ENCODE measurements at places on chromosomes 12 and 14.

DNA sequence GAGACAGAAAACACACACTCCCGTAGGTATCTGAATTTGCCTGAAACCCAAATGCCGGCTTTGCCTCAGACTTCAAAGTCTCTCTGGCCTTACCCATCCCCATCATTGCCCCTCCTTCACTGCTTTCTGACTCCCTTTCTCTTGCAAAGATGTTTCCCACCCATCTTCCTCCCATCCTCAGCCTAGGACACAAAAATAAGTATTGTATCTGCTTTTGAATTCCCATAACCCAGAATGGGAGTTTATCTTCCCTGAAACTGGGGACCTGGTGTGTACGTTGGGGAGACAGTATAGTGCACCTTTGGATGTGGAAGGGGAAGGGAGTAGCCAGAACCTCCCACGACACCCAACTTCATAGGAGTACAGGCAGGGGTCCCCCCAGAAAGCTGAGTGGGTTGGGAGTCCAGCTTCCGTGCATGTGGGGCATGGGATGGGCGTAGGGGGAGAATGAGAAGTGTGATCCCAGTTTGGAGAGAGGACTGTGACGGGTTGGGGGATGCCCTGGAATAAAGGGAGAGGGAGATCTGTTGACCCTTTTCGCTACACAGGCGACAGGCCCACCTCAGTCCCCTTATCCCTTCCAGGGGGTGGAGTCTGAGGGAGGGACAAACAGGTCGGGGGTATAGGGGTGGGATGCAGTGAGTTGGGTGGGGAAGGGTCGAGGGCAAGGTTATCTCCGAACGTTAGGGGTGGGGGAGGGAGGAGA lies 488 bp upstream of the KIF5A start:
- DNase-seq: no peak

DNA sequence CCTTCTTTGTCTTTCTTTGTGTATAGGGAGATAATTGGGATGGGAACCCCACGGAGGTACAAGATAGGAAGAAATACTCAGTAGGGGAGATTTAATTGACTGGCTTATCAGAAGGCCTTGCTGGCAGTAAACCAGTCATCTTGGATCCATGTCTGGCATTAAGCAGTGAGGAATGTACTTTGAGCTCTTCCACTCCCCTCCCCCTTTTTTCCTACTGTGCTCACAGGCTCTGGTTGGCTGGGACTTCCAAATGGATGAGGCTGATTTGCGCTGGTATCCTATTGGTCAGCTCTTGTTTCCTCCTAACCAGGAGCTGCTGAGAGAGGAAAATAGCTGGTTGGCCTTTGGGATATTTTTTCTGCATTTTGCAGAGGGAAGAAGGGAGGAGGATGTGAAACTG lies 24.7 kb downstream of the NGDN start:
- DNase-seq: no peak

DNA sequence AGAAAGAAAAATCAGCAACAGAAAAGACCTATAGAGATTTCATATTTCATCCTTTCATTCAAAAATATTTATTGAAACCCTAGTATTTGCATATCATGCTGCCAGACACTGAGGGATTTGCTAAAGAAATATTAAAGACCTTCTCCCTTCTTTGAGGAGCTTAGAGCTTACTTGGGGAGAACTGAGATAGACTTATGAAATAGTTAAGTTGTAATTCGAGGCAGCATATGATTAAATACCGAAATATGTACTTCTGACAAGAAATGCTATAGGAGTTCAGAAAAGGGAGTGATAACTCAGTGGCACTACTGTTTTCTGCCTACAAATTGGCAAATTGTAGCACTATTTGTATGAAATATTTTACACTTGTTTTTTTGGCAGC lies 59.1 kb downstream of the PLXNC1 start:
- DNase-seq: no peak

- DNase-seq: no peak
These were observed 50.1 kb upstream of the BCL11B start for GRCh38 chr14:99321955-99322730.

- no peak for DNase-seq
These were observed 82.2 kb downstream of the BHLHE41 start for GRCh38 chr12:26042645-26043044.

DNA sequence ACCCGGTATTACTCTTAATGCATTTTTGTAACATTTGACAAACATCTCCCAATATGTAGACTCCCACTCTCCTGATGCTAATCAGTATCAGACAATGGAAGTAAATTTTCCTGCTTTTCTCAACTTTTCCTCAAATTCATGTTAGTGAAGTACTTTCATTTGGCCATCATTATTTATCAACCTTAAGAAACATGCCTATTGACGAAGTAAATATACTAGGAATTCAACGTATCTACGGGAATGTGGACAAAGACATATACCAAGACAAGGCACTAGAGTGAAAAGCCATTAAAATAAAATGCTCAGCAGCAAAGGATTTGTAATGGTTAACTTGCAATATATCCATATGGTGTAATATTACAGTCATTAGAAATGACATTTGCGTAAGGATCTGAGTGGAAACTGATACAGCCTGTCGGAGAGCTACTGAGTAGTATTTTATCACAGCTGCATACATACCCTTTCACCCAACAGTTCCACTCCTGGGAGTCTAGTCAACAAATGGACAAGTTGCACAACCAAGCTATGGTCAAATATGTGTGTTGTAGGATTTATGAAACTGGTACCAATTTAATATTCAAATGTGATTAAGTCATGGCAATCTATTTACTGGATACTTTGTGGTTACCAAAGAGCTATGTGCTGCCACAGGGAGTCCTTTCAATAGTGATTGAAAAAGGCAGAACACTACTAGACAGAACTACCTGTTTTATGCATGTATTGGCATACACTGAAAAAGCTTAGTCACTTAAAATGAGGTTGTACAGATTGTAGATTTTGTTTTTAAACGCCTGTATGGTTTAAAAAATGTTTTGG lies 26.5 kb downstream of the NUDT4 start:
- DNase-seq: no peak

GRCh38 chr14:87961246-87961645 lies 31.7 kb downstream of the GALC start:
- DNase-seq: no peak

DNA sequence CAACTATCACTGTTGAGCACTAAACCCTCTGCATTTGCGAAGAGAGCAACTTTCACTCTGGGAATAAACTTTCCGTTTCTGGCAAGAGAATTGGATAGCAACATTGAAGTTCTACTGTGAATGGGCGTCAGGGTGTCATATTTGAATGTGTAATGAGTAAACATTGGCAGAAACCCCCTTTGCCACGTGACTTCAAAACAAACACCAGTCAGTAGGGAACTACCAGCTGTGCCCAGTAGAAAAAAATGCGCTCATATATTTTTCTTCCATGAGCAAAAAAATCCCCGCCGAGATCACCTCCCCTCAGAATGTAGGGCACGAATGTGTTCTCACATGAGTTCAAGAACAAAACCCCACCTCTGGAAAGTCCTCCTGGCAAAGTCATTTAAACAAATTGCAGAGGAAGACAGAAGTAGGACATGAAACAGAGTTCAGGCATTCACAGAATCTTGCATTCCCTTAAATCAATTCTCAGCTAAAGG lies 80.6 kb downstream of the BTG1 start:
- no peak for DNase-seq
